ENCODE measurements at places on chromosomes 6 and 20. TPM values are rescaled to one million over a fixed set of nuclear protein-coding genes. Genes with fewer than 3 reads are reported as not detected.

DNA sequence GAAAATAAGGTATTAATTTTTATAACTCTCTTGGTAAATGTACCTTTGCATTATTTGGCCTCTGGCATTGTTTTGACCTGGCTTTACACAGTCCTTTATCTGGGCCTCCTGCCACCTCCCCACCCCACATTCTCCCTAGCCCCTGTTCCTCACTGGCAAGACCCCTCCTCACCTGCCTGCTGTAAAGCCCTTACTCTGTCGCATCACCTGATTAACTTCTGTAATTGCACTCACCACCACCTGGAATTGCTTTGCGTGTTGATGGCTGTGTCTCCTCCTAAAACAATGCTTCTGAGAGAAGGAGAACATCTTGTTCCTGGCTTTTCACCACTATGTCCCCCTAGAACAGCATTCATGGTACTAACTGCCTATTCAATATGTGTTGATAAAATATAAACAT is 24.8 kb downstream of the SNX9 start:
- no peak overlapping the region for H3K4me3 ChIP-seq
- H3K36me3 ChIP-seq, result no peaks in the 10 kb centered on the region
- no peaks in the 10 kb centered on the region for H3K27me3 ChIP-seq
- no peak overlapping the region for H3K27ac ChIP-seq
- DNase-seq, result no peak
- peaks cover 13% of the 10 kb centered on the region for H3K4me1 ChIP-seq

Gene PRDM1
- 4.8 TPM for total RNA-seq

Gene HLA-DOB
- 0.46 TPM for total RNA-seq

GRCh38 chr6:109263873-109264700 is 118.2 kb downstream of the CD164 start:
- no peak overlapping the region for H3K27ac ChIP-seq
- H3K27me3 ChIP-seq, result no peaks in the 10 kb centered on the region
- no peaks in the 10 kb centered on the region for H3K36me3 ChIP-seq
- no peak for DNase-seq
- no peak overlapping the region for H3K4me3 ChIP-seq

Gene DDX43
- total RNA-seq, result 0.95 TPM

Gene EFCAB8
- 0.60 TPM for total RNA-seq

All from endothelial cell of umbilical vein (primary cell).